ENCODE measurements at places on chromosomes 5 and 9.

DNA sequence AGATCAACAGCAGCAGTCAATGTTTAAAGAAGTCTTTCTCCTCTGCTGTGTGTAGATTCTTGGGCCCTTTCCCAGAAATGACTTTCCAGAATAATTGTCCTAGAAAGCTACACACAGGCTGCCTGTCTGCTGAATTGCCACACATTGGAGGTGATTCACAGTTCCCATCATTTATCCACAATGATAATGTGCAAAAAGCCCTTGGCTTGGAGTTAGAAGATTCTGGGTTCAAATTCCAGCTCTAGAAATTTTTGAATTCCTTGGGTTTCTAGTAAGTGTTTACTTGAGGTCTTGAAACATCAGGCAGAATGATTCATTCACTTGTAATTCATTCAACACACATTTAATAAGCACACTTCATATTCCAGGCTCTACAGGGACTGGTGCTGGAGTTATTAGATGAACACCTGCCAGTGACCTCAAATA is 28.6 kb upstream of the EPB41L4B start:
- no peak for DNase-seq

DNA sequence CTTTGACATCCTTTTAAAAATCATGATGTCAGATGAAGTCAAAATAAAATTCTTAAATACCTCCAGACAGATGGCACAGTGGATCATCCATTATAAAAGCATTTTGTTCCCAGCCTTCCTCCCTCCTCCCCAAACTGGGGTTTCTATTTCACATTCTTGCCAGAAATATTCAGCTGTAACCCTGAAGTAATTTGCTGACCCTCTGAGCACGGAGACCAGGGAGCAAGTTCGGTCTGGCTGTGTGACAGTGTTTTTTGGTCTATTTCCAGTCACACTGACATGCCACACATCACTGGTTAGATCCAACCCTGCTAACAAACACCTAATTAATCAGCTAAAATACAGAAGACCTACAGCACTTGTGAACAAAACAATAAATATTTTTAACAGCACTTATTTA is 126.2 kb upstream of the DMRT1 start:
- no peak for DNase-seq

DNA sequence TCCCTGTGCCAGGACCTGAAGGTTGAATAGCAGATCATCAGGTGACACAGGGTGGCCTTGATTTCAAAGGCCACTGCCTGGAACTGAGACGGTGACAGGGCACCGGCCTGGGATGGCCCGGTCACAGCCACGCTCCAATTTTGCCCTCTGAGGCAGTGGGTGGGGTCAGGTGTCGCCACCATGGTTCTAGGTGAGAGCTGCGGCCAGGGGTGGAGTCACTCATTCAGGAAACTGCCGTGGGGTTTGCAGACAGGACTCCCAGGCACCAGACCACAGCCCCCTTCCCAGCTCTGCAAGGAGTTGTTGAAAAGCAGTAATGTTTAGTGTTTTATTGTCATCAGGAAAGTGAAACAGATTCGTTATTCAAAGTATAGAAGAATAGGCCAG is 17.3 kb upstream of the RNU6ATAC start:
- no peak for DNase-seq

- peak; percentile 53 for DNase-seq
Measured at GRCh38 chr5:16935231-16936149, 598 bp downstream of the MYO10 start.

GRCh38 chr5:14235872-14236271 is 92.7 kb downstream of the TRIO start:
- no peak for DNase-seq

- no peak for DNase-seq
Measured at GRCh38 chr9:118568704-118569103, 800.5 kb downstream of the BRINP1 start.

GRCh38 chr9:37998881-37999587 is 70.0 kb downstream of the SHB start:
- peak; percentile 32 for DNase-seq

- no peak for DNase-seq
Measured at GRCh38 chr9:16866587-16866986, 3.9 kb downstream of the BNC2 start.

- no peak for DNase-seq
Measured at GRCh38 chr9:4465910-4466309, 24.4 kb upstream of the SLC1A1 start.

DNA sequence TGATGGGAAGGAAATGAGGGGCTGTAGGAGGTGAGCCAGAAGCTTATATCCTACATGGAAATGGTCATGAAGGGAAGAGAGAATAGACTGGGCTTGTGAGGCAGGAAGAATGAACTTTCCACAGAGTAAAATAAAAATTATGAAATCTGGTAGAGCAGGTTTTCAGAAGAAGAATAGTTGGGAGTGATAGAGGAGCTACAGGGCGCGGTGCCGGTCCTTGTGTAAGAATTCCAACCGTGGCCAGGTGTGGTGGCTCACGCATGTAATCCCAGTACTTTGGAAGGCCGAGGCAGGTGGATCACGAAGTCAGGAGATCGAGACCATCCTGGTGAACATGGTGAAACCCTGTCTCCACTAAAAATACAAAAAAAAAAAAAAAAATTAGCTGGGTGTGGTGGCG is 8.9 kb upstream of the UNC13B start:
- DNase-seq, result no peak

GRCh38 chr9:935348-935965 is 41.0 kb upstream of the DMRT3 start:
- DNase-seq, result no peak

GRCh38 chr5:103389846-103390245 is 131.3 kb downstream of the MACIR start:
- no peak for DNase-seq

- peak; percentile 54 for DNase-seq
Measured at GRCh38 chr9:70947511-70947910, 173.9 kb downstream of the TRPM3 start.

DNA sequence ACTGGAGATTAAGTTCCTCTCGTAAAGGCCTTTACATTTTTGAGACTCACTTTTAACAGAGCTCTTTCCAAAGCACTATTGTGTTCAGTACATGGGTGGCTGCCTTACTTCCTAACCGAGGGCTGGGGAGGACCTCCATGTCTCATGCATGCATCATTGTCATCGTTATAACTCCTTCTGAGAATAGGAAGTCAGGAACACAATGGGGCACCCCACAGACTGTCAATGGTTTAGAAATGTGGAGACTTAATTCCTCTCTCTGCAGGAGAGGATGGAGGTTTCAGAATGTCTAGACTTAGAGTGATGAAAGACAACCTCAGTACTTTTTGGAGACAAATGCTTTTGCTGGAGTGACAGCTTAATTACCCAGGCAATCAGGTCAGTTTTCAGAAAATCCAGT is 83.9 kb downstream of the PRLR start:
- no peak for DNase-seq

DNA sequence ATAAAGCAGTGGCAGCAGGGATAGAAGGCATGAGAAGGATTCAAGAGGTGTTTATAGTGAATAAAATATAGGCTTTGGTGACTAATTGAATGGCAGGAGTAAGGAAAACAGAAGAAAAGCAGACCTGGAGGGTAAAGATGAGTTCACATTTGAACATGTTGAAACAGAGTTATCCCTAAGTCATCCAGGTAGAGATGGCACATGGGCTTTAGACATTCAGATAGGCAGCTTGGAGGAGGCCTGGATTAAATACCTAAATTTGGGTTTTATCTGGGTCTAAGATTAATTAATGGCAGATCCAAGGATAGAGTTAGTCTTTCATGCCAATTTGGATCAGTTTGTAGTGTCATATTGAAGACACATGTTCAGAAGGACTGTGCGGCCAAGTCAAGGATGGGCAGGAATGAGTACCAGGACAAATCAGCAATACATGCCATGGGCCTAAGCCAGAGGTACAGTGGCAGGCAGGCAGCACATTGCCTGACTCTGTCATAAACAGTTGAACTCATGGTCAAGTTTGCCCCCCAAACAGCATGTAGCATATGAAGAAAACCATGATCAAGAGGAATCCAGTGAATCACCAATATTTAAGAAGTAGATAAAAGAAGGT is 115.5 kb upstream of the SLC12A2 start:
- no peak for DNase-seq

DNA sequence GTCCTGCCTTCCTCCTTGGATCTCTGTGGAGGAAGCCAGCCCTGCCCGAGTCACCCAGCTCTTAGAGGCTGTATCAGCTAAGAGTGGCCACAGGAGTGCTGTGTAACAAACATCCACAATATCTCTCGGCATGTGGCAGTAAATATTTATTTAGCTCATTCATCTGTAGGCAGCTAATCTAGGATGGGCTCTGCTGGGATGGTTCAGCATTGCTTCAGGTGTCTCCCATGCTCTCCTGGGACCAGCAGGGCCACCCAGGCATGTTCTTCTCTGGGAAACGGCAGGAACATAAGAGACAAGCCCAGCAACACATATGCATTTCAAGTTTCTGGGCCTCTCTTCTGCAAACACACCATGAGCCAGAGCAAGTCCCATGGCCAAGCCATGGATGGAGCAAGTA is 56.1 kb downstream of the HRH2 start:
- no peak for DNase-seq

- DNase-seq, result no peak
Measured at GRCh38 chr9:68914751-68915150, 99.2 kb downstream of the PRKACG start.

GRCh38 chr5:93407454-93407853 is 173.6 kb downstream of the NR2F1-AS1 start:
- no peak for DNase-seq

DNA sequence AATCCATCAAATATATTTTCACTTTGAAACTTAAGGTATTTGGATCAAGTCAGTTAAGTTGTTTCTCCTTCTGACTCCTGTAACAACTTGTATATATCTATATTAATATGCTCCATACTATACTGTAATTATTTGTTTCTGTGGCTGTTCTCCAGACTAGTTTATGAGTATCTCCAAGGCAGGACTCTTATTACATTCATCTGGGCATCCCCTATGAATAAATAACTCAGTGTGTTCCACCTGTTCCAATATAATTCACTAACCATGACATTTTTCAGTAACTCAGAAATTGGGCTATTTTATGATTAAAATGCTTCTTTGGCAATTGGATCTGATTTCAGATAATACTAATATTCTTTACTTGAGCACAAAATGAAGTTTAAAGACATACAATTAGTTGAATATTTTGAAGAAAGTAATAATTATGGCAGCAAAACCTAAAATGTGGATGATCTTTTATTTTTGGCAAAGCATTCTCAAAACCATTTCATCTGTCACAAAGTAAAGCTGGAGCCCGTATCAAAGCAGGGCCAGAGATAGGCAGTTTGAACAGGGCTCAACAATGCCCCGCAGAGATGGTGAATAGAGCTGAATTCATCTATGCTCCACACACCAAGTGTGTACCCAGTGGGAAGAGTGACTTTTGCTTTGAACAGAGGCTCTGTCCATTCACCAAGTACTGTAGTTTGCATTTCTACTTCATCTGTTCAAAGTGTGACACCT is 314.3 kb downstream of the PDE4D start:
- no peak for DNase-seq

DNA sequence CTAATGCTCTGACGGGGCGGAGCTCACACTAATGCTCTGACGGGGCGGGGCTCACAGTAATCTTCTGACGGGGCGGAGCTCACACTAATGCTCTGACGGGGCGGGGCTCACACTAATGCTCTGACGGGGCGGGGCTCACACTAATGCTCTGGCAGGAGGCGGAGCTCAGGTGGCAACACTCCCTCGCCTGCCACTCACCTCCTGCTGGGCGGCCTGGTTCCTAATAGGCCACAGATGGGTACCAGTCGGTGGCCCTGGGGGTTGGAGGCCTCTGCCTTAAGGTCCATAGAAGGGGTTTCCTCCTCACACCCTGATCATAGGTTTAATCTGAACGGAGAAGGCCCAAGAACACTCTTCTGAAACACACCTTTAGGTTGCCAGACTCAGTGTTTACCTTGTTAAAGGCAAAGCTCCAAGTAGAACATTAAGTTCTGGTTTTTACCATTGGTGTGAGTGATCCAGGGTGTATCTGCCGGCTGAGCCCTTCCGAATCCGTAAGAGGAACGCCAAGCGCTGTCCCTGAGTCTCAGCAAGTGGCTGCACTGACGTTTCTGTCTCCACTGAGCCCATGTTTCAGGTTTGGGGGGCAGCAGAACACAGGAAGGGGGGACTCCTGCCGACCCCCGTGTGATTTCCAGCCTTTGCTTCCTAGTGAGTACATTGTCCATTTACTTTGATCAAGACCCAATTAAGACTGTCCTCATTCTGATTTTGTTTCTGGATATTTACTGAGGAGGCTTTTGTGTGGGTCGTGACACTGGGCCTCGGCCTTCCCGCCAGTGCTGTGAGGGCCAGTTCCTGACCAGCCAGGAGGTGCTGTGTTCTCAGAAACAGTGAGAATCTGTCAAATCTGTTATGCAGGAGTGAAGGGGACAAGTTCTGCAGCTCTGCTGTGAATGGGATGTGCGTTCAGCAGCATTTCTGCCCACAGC is 24.6 kb upstream of the LRRC14B start:
- DNase-seq, result no peak

GRCh38 chr9:130445268-130445983 is 665 bp downstream of the ASS1 start:
- no peak for DNase-seq

GRCh38 chr5:179126506-179126991 is 66.4 kb downstream of the ZNF354C start:
- DNase-seq, result no peak

DNA sequence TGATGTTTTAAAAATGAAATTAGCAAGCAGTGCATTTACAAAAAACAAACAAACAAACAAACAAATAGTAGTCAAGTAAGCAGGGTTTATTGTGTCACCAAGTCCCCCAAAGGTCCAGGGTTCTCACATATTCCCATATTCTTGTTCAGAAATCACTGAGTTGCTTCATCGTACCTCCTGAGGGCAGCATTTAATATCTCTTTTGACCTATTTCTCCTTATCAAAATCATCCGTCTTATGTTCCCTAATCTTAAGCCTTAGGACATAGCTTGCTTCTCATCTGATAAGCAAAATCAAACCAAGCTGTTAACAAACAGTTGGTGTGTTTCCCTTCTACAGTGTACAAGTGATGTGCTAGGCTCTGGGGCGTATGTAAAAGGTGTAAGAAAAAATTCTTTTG is 109.5 kb upstream of the MAN2A1 start:
- peak; percentile 28 for DNase-seq

DNA sequence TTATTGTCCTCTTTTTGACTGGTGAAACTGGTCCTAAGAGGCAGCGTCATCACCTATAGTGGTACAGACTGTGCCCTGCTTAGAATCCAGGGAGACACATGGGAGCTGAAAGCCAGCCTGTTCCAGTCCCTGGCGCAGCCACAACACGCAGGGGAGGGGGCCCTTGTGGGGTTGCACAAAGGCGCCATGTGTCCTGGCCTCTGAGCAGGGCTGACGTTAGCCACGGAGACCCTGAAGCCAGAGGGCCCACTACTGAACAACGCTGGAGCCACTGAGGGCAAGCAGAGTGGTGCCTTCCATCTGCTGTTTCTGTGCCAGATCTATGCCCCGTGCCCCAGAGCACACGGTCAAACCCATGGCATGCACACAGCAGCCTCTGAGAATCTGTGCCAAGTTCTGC is 147.3 kb downstream of the ACTL7B start:
- no peak for DNase-seq

GRCh38 chr5:35438786-35439185 is 178.9 kb upstream of the SPEF2 start:
- DNase-seq, result no peak

Measured in hematopoietic multipotent progenitor cell treated with erythropoietin and hydrocortisone succinate and interleukin-3 and kit ligand, for 6 days (in vitro differentiated cells).